ENCODE measurements at places on chromosomes 1 and 21.
A peak's percentile ranks its signal among the peaks of the same experiment; 100 is the strongest.

DNA sequence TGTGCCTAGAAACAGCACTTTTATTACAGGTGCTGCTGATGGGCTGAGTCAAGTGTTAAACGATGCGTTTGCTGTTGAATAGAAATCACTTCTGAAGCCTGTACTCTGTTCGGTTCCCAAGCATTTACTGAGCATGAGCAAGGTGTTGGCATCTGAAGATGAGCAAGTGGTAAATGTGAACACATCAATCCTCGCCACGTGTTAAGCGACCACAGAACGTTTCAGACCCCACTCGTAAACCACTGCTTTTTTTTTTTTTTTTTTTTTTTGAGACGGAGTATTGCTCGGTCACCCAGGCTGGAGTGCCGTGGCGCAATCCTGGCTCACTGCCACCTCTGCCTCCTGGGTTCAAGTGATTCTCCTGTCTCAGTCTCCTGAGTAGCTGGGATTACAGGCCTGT, 241.2 kb downstream of the SETD4 start:
- DNase-seq: no peak

GRCh38 chr21:35051287-35051818, 2.3 kb upstream of the RUNX1 start:
- peak; percentile 70 for DNase-seq

- no peak for DNase-seq
Measured at GRCh38 chr1:76068953-76069561, 5.5 kb upstream of the ST6GALNAC3 start.

- DNase-seq: no peak
Measured at GRCh38 chr1:109818271-109818987, 54.7 kb upstream of the EPS8L3 start.

DNA sequence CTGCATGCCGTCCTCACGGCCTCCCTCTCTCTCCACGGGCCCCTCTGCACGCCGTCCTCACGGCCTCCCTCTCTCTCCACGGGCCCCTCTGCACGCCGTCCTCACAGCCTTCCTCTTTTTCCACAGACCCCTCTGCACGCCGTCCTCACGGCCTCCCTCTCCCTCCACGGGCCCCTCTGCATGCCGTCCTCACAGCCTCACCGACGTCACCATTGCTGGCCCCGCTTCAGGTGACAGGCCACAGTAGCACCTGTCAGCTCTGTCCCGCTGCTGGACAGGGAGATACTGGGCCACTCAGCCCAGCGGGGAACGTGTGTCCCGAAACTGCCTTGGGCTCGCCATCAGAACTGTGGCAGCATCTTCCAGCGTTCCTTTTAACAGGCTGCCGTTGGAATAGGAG, 82.8 kb upstream of the COL6A1 start:
- DNase-seq: no peak

- no peak for DNase-seq
Measured at GRCh38 chr1:1922702-1922955, 3.5 kb upstream of the TMEM52 start.

GRCh38 chr21:46203203-46203600, 18.9 kb upstream of the SPATC1L start:
- DNase-seq: no peak

DNA sequence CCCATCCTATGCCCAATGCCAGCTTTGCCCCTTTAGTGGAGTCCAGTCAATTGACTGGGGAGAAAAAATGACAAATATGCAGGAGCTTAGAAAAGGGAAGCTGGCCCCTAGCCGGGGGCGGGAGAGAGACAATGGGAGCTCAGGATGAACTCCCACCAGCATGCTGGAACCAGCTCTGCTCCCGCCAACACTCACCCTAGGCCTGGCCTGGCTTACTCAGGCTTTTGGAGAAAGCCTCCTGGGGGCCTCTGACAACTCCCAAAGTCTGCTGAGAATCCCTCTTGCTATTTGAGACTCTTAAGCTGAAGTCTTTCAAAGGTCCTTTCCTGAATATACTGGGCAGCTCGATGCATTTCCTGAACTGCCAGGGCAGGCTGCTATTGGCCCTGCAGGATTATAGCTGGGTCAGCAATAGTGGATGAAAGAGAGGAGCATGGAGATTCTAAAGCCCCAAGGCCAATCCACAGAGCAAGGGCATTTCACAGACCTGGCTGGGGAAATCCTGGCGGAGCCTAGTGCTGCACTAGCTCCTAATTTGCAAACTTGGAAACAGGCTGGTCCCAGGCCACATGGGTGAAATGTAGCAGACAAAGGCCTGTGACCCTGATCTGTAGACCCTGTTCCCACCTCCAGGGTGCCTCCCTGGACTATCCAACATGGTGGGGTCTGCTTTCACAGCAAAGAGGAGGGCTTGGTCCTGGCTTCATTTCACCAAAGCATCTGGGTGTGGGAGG, 35.7 kb upstream of the CLSTN1 start:
- DNase-seq: no peak

GRCh38 chr1:29365906-29366670, 129.8 kb downstream of the PTPRU start:
- no peak for DNase-seq

GRCh38 chr1:33659641-33660040, 187.2 kb downstream of the ZSCAN20 start:
- no peak for DNase-seq

GRCh38 chr1:159828581-159829272, 2.1 kb downstream of the SLAMF8 start:
- DNase-seq: no peak

DNA sequence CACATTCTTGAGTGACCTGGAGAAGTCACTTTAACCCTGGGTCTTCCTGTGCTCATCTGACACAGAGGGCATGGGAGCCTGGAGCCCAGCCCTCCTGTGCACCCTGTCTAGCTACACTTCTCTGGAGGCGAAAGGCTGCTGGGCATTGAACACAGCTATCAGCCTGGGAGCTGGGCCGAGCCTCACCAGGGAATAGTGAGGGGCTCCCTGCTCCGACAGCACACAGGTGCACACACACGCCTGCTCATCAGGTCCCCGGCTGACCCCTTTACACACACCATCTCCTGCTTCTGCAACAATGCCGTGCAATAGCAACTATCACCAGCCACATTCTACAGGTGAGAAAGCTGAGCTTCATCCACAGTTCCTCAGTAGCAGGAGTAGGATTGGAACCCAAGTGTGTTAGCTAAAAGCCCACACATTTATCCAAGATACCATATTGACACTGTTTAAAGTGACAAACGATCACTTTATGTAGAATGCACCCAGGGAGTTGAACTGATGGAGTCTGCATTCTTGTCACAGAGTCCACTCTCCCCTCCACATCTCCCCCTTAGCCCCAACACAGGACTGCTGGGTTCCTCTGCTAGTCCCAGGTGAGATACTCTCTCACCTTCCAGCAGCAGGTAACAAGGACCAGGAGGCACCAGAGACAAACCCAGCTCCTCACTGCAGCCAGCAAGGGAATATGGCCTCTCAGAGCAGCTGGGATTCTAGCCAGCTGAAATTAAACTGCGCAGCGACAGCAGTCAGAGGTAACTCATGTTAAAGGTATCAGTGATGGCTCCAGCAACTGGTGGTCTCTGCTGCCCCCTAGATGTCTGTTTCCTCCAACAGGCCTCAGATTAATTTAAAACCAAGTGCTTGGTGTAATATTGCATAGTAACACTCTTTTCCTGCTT, 18.3 kb upstream of the CAPN8 start:
- peak; percentile 7 for DNase-seq

- no peak for DNase-seq
Measured at GRCh38 chr1:229136822-229137221, 134.1 kb upstream of the RAB4A start.

- no peak for DNase-seq
Measured at GRCh38 chr1:48571303-48571987, 99.4 kb upstream of the SPATA6 start.

- no peak for DNase-seq
Measured at GRCh38 chr1:178238722-178239510, 145.0 kb downstream of the RASAL2 start.

DNA sequence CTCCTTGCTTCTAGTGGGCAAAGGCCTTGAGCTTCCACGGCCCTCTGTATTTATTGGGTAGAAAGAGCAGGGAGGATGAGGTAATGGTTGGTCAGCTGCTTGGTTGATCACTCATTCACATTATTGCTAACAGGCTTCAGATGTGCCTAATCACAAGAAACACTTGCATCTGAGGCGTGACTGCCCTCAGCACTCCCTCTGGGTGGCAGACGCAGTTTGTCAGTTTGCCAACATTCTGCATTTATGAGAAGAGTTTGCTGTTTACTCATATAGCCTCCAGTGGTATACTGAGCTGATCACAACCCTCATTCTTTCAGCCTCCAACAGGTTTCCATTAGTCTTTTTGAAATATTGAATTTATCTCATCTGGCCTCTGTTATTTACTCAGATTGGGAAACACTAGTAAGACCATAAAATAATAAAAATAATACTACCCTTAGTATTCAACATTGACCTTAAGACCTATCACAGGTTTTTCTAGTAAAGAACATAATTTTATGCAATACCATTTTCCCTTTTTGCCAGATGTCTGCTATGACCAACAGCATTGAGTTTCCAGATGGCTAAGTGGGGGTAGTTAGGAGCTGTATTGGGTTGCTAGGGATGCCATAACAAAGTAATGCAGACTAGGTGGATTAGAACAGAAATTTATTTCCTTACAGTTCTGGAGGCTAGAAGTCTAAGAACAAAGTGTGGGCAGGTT, 53.3 kb downstream of the PTGFR start:
- DNase-seq: no peak

DNA sequence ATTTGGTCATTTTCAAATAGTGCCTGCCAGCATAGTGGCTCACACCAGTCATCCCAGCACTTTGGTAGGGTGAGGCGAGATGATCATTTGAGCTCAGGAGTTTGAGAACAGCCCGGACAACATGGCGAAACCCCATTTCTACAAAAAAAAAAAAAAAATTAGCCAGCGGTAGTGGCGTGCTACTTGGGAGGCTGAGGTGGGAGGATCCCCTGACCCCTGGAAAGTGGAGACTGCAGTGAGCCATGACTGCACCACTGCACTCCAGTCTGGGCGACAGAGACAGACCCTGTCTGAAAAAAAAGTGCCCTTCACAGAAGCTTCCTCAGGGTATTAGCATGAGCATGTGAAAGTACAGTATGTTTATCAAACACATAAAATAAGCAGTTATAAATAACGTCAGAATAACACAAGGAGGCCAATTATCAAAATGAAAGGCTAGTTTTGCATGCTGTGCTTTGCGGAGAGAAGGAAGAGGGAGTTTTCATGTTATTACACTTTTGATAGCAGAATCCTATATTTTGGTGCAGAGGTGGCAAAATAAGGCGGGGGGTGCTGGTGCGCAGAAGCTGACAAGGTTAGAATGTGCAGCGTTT, 781 bp upstream of the METTL13 start:
- DNase-seq: no peak

DNA sequence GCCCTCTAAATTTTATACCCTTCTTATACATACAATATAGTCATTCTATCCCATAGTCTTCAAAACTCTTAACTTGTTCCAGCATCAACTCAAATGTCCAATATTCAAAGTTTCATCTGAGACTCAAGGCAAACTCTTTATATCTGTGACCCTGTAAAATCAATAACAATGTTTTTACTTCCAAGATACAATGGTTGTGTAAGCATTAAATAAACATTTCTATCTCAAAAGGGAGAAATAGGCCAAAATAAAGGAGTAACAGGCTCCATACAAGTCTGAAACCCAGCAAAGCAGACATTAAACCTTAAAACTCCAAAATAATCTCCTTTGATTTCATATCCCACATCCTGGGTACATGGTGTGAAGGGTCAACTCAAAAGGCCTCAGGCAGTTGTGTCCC, 1299.1 kb downstream of the MRPL39 start:
- DNase-seq: no peak

- no peak for DNase-seq
Measured at GRCh38 chr21:17921579-17922530, 102.7 kb upstream of the C21orf91 start.

- no peak for DNase-seq
Measured at GRCh38 chr1:221776495-221777301, 34.8 kb upstream of the DUSP10 start.

- DNase-seq: no peak
Measured at GRCh38 chr21:33901412-33902288, 14.0 kb downstream of the ATP5PO start.

GRCh38 chr1:80917225-80917624, 883.5 kb upstream of the ADGRL2 start:
- DNase-seq: no peak

DNA sequence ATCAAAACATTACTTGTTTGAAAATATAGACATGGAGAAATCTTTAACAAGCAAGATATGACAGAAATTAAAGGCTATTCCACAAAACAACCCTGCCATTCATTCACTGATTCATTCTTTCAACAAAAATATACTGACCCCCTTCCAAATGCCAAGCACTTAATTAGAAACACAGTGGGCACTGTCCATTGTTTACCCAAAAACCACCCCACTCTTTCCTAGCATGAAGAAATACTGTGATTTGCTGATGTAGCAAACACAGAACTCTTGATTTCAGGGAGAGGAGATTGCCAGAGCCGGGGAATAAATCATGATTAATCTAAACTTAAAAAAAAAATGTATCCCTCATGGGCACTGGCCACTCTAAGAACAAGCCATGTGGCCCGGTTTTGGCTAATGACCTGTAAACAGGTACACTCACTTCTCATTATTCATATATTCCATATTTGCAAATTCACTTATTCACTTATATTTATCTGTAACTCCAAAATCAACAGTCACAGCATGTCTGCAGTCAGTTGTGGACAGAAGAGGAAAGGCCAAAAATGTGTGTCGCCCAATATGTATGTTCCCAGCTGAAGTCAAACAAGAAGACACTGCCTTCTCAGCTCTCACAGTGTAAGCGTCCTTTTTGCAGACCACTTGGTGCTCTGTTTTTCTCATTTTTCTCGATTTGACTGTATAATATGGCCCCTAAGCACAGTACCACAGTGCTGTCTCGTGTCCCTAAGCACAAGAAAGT, 133.1 kb downstream of the SMYD3 start:
- DNase-seq: no peak

DNA sequence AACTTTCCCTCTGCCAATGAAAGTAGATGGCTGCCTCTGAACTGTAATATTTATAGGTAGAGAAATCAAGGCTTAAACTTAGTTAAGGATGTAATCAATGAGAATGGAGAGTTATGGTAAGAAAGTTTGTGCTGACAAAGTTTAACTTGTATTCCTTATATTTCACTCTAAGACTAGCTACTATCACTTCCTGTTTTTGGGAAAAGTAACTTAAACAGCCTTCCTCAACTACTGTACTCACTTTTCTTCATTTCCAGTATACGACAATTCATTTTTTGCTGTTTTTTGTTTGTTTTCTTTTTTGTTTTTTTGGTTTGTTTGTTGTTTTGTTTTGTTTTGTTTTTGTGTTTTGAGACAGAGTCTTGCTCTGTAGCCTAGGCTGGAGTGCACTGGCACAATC, 3.7 kb downstream of the RGS18 start:
- DNase-seq: no peak

DNA sequence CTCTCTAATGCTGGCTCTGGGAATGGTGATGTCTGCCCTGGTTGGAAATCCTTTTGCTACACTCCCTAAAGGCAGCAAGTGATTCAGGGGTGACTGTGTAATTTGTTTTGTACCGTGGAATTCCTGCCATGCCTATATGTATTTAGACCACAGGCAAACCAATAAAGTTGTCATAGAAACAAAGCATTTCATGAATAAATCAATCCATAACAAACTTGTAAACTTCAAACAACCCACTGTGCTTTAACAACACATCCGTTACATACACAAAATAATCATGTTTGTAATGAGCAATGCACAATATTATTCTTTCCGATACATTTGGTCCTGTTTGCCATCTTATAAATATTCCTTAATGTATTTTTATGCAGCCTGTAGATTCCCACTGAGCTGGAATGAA, 330.3 kb upstream of the SNX7 start:
- DNase-seq: no peak

Data from stimulated activated CD8-positive, alpha-beta memory T cell treated with anti-CD3 and anti-CD28 coated beads, Interleukin-4, amount 100 ng/mL, for 1 hour (primary cell).